ENCODE measurements at places on chromosomes 4 and X. TPM values are rescaled to one million over a fixed set of nuclear protein-coding genes. Genes with fewer than 3 reads are reported as not detected.

The SMC1A gene
- polyA plus RNA-seq: 79.4 TPM

The RBMXL3 gene
- not detected for polyA plus RNA-seq

The LRCH2 gene
- not detected for polyA plus RNA-seq

The FGFR3 gene
- polyA plus RNA-seq: 3.8 TPM

The H2BW2 gene
- polyA plus RNA-seq: not detected

The CLNK gene
- polyA plus RNA-seq: not detected

The MTTP gene
- 0.03 TPM for polyA plus RNA-seq
